ENCODE measurements at places on chromosomes 4 and X. TPM values are rescaled to one million over a fixed set of nuclear protein-coding genes. Genes with fewer than 3 reads are reported as not detected.

Gene CXCL8
- 10.4 TPM for total RNA-seq

Gene MMRN1
- total RNA-seq: not detected

Gene TMPRSS11D
- total RNA-seq: not detected

Gene PPP4R3C
- total RNA-seq: not detected

Gene ADH1A
- total RNA-seq: not detected

Gene KIT
- total RNA-seq: 0.02 TPM

Gene MAGEA8
- total RNA-seq: not detected

Gene RPL39
- total RNA-seq: 3,501 TPM

Gene GAB1
- total RNA-seq: 2.6 TPM

Gene EGFL6
- total RNA-seq: not detected

Gene SGMS2
- 19.0 TPM for total RNA-seq

Gene DCHS2
- not detected for total RNA-seq

Gene F8A2
- total RNA-seq: not detected

Gene PLAC1
- 0.68 TPM for total RNA-seq

Gene MGST2
- 54.5 TPM for total RNA-seq

Gene ANXA3
- total RNA-seq: 60.0 TPM

Gene AKAP14
- total RNA-seq: not detected

Gene NPFFR2
- total RNA-seq: not detected

Gene TMSB15C
- total RNA-seq: 0.14 TPM

Gene EOLA1
- total RNA-seq: 21.3 TPM

Gene SPARCL1
- not detected for total RNA-seq

Gene VCX2
- not detected for total RNA-seq

Gene NEXMIF
- total RNA-seq: not detected

Gene IGSF1
- total RNA-seq: 0.32 TPM

Gene GIMD1
- not detected for total RNA-seq

Gene DIPK2B
- not detected for total RNA-seq

Gene PAGE5
- total RNA-seq: not detected

Gene SSX2B
- not detected for total RNA-seq

Measured in A549 treated with Hydrocortisone at 1 μM for 4 hours (cell line).